GM13976 (cell line): ENCODE measurements at places on chromosomes 13 and 19.

GRCh38 chr13:33761740-33762139, 56.2 kb upstream of the RFC3 start:
- no peak for DNase-seq

GRCh38 chr13:20337884-20338551, 105.9 kb upstream of the GJB6 start:
- DNase-seq = no peak

- DNase-seq = no peak
Observed at GRCh38 chr13:51475727-51476501, 23.1 kb upstream of the INTS6 start.

DNA sequence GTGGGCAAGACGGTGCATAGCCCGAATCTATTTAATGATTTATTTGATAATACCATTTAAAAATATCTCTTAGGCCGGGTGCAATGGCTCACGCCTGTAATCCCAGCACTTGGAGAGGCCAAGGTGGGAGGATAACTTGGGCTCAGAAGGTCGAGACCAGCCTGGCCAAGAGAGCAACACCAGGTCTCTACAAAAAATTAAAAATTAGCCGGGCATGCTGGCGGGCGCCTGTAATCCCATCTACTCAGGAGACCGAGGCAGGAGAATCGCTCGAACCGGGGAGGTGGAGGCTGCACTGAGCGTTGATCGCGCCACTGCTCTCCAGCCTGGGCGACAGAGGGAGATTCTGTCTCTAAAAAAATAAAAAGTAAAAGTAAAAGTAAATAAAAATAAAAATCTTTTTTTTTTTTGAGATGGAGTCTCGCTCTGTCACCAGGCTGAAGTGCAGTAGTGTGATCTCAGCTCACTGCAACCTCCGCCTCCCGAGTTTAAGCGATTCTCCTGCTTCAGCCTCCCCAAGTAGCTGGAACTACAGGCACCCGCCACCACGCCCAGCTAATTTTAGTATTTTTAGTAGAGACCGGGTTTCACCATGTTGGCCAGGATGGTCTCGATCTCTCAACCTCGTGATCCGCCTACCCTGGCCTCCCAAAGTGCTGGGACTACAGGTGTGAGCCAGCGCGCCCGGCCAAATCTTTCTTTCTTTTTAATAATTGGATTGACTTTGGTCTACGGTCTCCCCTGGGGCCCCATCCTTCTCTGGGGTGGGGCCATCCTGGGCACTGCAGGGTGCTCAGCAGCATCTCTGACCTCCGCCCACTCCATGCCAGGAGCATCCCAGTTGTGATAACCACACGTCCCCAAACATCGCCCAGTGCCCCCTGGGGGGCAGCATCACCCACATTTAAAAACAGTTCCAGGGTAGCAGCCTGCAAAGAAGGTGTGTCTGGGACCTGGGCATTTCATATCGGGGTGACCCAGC, 90.7 kb downstream of the GNG7 start:
- DNase-seq = no peak

- no peak for DNase-seq
Observed at GRCh38 chr19:50496189-50497021, 14.6 kb downstream of the JOSD2 start.

DNA sequence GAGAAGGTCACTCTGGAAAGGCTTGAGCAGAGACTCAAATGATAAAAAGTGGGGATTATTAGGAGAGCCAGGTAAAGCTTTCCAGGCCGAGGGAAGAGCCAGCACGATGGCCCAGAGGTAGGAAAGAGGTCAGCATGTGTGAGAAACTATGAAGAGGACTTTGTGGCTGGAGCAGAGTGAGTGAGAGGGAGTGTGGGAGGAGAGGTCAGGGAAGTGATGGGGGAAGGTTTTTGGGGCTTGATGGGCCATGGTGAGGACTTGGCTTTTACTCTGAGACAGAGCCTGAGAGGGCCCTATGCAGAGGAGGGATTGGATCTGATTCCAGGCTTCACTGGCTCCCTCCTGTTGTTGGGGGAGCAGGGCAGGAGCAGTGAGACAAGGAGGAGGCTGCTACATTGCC, 5.3 kb downstream of the CATSPERG start:
- DNase-seq = no peak

- no peak for DNase-seq
Observed at GRCh38 chr13:84487752-84488151, 605.5 kb upstream of the SLITRK1 start.

GRCh38 chr19:1240925-1241324, 626 bp upstream of the ATP5F1D start:
- DNase-seq = no peak

- no peak for DNase-seq
Observed at GRCh38 chr13:91308299-91308698, 39.2 kb upstream of the MIR17HG start.

GRCh38 chr13:65057986-65058385, 2172.2 kb downstream of the PCDH9 start:
- DNase-seq = no peak

DNA sequence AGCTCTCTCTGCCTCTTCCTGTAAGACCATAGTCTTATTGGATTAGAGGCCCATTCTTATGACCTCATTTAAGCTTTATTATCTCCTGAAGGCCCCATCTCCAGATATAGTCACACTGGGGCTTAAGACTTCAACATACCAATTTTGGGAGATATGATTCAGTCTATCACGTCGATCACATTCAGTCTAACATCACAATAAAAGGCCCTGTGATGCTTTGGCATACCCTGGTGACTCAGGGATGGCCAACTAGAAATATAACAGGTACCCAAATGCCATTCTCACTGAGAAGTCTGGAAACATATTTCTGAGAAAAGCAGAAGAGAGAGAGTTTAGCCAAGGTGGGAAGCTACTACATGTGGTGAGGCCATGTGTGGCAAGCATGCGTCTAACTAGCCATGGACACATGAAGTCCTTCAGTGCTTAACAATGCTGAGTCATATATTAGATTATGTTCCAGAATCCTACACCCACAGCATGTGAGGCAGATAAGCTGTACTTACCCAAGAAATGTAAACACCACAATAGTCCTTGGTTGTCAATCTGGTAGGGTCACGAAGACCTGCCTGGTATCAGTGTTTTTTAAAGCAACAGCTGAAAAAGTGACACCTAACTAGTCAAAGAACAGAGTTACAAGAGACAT, 485.1 kb downstream of the FOXO1 start:
- DNase-seq = no peak

GRCh38 chr19:14167576-14168138, 31.3 kb upstream of the ASF1B start:
- DNase-seq = no peak

DNA sequence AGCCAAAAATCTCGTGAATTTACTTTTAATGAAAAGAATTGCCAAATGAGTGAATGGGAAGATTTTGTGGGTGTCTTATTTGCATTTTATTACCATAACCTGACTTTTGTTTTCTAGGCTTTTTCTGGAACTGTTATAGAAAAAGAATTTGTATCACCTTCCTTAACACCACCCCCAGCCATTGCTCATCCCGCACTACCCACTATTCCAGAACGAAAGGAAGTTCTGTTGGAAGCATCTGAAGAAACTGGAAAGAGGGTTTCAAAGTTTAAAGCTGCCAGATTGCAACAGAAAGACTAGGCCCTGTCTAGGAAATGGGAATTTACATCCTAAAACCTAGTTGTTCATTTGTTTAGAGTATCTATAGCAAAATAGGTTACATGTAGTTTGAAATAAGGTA, 72.7 kb downstream of the URI1 start:
- DNase-seq = no peak
